ENCODE measurements at places on chromosomes 1 and 21. TPM values are rescaled to one million over a fixed set of nuclear protein-coding genes. Genes with fewer than 3 reads are reported as not detected.

PODN gene
- total RNA-seq: not detected

BLACAT1 gene
- 0.23 TPM for total RNA-seq

OR2L5 gene
- 0.08 TPM for total RNA-seq

ERI3 gene
- total RNA-seq: 27.8 TPM

PTAFR gene
- total RNA-seq: 0.20 TPM

ANKRD34A gene
- 2.0 TPM for total RNA-seq

ZBTB8OS gene
- total RNA-seq: 51.0 TPM

TMEM269 gene
- 0.25 TPM for total RNA-seq

RCC2 gene
- total RNA-seq: 121 TPM

KPRP gene
- total RNA-seq: not detected

KHDC4 gene
- 66.3 TPM for total RNA-seq

FBXO44 gene
- total RNA-seq: 32.6 TPM

SV2A gene
- total RNA-seq: 7.5 TPM

RIPK4 gene
- 0.07 TPM for total RNA-seq

TENT5C gene
- 13.3 TPM for total RNA-seq

TEX38 gene
- not detected for total RNA-seq

AQP10 gene
- total RNA-seq: not detected

TTC39A gene
- not detected for total RNA-seq

NPL gene
- total RNA-seq: 3.1 TPM

RCAN3 gene
- 96.8 TPM for total RNA-seq

TNFRSF8 gene
- total RNA-seq: 6.0 TPM

TMCC2 gene
- total RNA-seq: 0.52 TPM

CDCA8 gene
- total RNA-seq: 85.5 TPM

MAB21L3 gene
- total RNA-seq: not detected

OR10R2 gene
- not detected for total RNA-seq

DYRK3 gene
- total RNA-seq: 4.0 TPM

SLC6A9 gene
- 4.0 TPM for total RNA-seq

FCRL4 gene
- not detected for total RNA-seq

CRABP2 gene
- total RNA-seq: 0.77 TPM

IFNLR1 gene
- total RNA-seq: 3.2 TPM

CYP4A11 gene
- total RNA-seq: not detected

RIPPLY3 gene
- 0.17 TPM for total RNA-seq

INSRR gene
- not detected for total RNA-seq

TRNP1 gene
- total RNA-seq: not detected

OXCT2 gene
- not detected for total RNA-seq

USP1 gene
- 89.3 TPM for total RNA-seq

NPR1 gene
- not detected for total RNA-seq

All from activated CD4-positive, alpha-beta T cell treated with anti-CD3 and anti-CD28 coated beads, Interleukin-2, amount 10 ng/mL, durations not matched to agents 7 days and 5 days (primary cell).